ENCODE measurements at places on chromosomes 5 and 9. TPM values are rescaled to one million over a fixed set of nuclear protein-coding genes. Genes with fewer than 3 reads are reported as not detected.

The AIF1L gene
- 10.0 TPM for total RNA-seq

The ADAMTS2 gene
- total RNA-seq: 0.78 TPM

GRCh38 chr9:114718801-114719221 is 36.8 kb upstream of the TEX48 start:
- H3K4me1 ChIP-seq: no peaks in the 10 kb centered on the region
- H3K27me3 ChIP-seq: no peaks in the 10 kb centered on the region
- no peaks in the 10 kb centered on the region for H3K36me3 ChIP-seq
- no peak overlapping the region for H3K27ac ChIP-seq

DNA sequence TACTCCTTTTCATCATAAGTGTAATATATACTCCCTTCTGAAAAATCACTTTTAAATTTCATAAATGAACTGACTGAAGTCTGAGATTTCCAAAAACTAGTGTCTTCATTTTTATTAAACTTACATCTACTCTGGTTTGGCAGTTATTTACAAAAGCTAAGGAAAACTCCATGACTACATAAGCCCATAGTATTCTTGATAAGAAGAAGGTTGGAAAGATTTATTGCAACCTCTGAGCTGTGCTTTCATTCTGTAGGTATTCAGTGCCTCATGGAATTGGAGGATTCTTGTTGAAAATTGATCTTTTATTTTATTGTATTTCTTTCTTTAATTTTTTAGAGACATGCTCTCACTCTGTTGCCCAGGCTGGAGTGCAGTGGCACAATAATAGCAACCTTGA is 41.7 kb downstream of the GNAQ start:
- H3K4me1 ChIP-seq: peaks cover 6% of the 10 kb centered on the region
- H3K27ac ChIP-seq: no peak overlapping the region
- no peak overlapping the region for H3K4me3 ChIP-seq

DNA sequence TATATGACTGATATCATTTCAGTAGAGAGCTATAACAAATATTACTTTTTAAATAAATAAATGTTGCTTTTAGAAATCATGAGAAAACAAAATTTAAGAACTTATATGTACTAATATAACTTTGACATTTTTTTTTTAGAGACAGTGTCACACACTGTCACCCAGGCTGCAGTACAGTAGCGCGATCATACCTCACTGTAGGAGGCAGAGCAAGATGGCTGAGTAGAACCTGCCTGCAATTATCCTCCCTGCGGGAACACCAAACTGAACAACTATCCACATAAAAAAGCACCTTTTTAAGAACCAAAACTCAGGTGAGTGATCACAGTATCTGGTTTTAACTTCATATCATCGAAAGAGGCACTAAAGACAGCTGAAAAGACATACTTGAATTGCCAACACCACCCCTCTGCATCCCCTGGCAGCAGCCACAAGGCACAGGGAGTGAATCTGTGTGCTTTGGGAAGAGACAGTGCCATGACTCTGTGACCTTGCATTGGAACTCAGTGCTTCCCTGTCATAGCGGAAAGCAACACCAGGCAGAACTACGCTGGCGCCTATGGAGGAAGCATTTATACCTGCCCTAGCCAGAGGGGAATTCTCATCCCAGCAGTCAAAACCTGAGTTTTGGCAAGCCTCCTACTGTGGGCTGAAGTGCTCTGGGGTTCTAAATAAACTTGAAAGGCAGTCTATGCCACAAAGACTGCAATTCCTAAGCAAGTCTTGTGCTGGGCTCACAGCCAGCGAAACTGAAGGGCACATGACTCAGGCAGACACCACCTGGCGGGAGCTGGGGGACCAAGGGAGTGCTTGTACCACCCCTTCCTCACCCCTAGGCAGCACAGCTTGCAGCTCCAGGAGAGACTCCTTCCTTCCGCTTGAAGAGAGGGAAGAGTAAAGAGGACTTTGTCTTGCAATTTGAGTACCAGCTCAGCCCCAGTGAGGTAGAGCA is 142.7 kb downstream of the FBXL17 start:
- no peak overlapping the region for H3K4me3 ChIP-seq
- H3K27ac ChIP-seq: no peak overlapping the region
- no peaks in the 10 kb centered on the region for H3K36me3 ChIP-seq
- no peaks in the 10 kb centered on the region for H3K4me1 ChIP-seq

DNA sequence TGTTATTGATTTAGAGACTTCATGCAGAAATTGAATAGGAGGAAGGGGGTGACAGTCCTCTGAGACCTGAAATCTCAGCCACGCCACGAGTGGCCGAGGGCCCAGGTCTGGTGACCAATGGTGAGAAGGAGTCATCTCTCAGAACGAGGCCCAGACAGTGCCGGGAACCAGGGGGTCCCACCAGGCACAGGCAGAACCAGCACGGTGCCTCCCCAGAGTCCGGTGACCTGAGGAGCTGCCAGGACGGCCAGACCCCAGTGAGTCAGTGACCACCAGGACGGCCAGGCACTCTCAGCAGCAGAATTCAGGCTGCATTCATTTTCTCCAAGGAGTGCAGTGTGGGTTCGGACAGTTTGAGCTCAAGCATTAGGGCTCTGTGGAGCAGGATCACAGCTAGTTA is 43.8 kb upstream of the NKD2 start:
- no peak overlapping the region for H3K27ac ChIP-seq
- H3K36me3 ChIP-seq: no peaks in the 10 kb centered on the region
- DNase-seq: no peak

DNA sequence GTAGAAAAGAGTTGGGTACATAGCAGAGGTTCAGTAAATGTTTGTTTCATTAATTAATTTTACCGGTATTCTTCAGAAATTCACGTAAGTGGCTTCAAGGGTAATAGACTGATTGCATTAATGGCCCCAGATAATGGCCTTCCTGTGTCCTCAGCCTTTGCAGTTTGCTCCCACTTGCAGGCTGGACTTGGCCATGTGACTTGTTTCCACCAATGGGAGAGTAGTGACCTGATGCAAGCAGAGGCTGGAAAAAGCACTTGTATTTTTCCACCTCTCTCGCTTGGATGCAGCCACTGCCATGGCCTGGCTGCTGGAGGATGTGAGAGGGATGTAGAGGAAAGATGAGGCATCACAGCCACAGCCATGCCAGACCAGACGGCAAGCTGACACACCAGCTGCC is 480.9 kb downstream of the CDK5RAP2 start:
- no peak overlapping the region for H3K4me3 ChIP-seq
- no peaks in the 10 kb centered on the region for H3K36me3 ChIP-seq
- no peaks in the 10 kb centered on the region for H3K27me3 ChIP-seq
- H3K4me1 ChIP-seq: no peaks in the 10 kb centered on the region
- H3K27ac ChIP-seq: no peak overlapping the region
- DNase-seq: no peak

GRCh38 chr5:89315286-89316100 is 432.5 kb upstream of the MEF2C start:
- no peak overlapping the region for H3K4me3 ChIP-seq
- no peak for DNase-seq
- no peak overlapping the region for H3K27ac ChIP-seq
- H3K27me3 ChIP-seq: no peaks in the 10 kb centered on the region
- H3K4me1 ChIP-seq: peaks cover 13% of the 10 kb centered on the region

DNA sequence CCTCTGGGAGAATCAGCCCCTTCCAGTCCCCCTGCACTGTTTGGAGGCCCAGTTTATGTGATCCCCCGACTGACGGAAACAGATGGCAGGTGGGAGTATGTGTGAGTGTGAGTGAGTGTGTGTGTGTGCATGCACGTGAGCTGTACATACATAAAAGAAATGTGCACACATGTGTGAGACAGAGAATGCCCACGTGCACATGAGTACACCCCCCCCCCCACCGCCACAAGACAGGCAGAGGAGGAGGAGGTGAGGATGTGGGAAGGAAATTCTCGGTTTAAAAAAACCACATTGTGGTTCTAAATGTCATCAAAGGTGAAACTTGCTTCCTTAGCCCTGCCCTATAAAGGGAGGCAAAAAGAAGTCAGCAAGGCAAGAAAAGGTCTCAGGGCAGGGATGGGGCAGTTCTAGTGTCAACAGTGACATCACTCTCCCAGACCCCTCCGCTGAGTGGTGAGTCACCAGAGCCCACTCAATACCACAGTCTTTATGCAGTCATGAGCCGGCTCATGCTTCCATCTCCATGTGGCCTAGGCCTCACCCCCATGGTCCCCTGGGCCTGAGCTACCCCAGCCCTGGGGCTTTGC is 79.2 kb upstream of the HSPA9 start:
- H3K36me3 ChIP-seq: no peaks in the 10 kb centered on the region
- no peak overlapping the region for H3K4me3 ChIP-seq

DNA sequence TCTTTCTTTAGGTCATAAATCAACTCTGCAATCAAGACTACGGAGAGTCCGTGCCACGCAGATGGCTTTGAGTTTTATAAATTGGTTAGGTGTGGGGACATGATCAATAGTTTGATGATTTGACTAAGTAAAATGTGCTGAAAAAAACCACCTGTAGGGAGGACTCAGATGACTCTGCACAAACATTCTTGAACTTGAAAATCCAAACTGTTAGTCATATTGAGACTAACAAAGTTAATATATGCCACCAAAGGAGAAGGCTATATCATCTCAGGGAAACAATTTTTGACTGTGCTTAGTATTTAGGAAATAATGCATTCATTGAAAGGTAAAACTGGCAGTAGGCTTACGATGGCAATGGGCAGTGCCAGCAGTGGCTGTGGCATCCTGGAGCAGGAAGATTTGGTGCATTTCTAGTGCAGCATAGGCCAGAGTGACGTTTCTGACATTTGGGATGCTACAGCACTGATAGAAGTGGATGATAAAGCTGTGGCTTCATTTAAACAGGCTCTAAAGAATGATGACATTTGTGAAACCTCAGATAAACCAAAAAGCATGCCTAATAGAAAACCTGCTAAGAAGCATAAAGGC is 291.1 kb downstream of the MLLT3 start:
- no peak overlapping the region for H3K4me3 ChIP-seq
- no peaks in the 10 kb centered on the region for H3K27me3 ChIP-seq
- H3K4me1 ChIP-seq: no peaks in the 10 kb centered on the region
- no peak overlapping the region for H3K27ac ChIP-seq

DNA sequence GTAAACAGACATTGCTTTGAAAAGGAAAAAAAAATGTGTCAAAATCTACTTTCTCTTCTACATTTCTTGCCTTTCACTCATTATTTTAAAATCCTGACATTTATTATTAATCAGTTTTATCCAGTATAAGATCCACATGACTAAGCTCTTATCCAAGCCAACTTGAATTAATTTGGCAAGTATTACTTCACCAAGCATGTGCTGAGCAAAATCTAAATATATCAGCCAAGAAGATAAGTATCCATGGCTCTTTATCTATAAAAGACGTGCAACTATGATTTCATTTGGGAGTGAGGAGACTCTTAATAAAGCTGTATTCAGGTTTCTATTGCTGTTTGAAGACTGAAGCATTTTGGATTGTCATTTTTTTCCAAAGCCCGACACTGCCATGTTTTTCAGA is 221.3 kb downstream of the TRIM36 start:
- H3K27me3 ChIP-seq: no peaks in the 10 kb centered on the region
- H3K4me3 ChIP-seq: no peak overlapping the region
- DNase-seq: no peak
- H3K27ac ChIP-seq: no peak overlapping the region
- H3K4me1 ChIP-seq: no peaks in the 10 kb centered on the region
- H3K36me3 ChIP-seq: no peaks in the 10 kb centered on the region
